ENCODE measurements at places on chromosomes 7 and 10.
A peak's percentile ranks its signal among the peaks of the same experiment; 100 is the strongest.

- DNase-seq, result peak; percentile 62
These were observed 22.6 kb upstream of the VDAC2 start for GRCh38 chr10:75187961-75188426.

- DNase-seq, result peak; percentile 64
These were observed 20.6 kb downstream of the HYAL4 start for GRCh38 chr7:123865517-123866117.

DNA sequence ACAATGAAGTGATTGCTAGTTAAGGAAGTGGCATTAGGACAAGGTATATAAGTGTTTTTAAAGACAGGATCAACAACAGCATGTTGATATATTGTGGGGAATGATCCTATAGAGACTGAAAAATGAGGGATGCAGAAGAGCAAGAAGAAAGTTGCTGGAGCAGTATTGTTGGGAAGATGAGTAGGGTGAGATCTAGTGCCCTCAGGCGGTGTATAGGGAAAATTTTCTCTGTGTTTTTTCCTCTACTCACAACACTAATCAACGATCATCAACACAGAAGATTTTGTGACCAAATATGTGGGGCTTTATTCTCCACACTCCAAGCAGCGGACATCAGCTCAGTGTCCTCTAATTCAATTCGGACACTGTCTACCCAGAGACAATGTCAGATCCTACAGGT lies 9.6 kb upstream of the PTTG1IP2 start:
- no peak for DNase-seq

DNA sequence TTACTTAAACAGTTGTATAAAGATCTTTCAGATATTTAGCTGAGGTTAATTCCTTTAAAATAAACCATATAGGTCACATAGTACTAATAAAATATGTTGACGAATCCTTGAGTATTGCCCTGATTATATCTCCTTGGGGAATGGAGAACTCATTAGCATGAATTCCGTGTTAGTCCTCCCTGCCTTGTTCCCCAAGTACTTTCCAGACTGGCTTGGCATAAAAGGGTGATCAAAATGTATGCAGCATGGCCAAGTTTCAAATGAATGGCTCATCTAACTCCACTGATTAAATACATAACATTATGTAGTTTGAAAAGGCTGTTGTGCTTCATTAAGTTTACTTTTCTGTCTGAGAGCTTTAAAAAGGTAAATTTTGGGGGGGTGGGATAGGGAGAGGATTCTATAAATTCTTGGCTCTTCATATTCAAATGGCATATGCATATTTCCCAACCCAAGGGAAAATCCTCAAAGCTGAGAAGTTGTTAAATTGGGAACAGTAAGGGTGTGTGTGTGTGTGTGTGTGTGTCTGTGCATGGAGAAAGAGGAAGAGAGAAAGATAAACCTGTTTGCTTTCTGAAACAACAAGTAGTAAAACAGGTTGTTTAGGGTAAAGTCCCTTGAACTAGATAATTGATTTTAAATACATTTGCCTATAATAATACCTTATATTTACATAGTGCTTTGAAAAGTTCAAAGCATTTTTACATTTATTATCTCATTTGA lies 4.8 kb upstream of the ADD3 start:
- no peak for DNase-seq

GRCh38 chr7:77798394-77799077 lies at the start of the genes PHTF2 and TMEM60:
Gene PHTF2, plus strand, starts transcription at chr7:77798773.
Gene TMEM60, minus strand, starts transcription at chr7:77798434. Its CDS starts 4,061 bp downstream, at chr7:77794373.
- peak; percentile 100 for DNase-seq

- DNase-seq, result peak; percentile 21
These were observed 936.6 kb downstream of the NRG3 start for GRCh38 chr10:82811621-82812020.

- no peak for DNase-seq
These were observed 22.6 kb upstream of the RAB18 start for GRCh38 chr10:27481486-27481885.

- no peak for DNase-seq
These were observed 18.2 kb downstream of the LSM5 start for GRCh38 chr7:32472015-32472414.

DNA sequence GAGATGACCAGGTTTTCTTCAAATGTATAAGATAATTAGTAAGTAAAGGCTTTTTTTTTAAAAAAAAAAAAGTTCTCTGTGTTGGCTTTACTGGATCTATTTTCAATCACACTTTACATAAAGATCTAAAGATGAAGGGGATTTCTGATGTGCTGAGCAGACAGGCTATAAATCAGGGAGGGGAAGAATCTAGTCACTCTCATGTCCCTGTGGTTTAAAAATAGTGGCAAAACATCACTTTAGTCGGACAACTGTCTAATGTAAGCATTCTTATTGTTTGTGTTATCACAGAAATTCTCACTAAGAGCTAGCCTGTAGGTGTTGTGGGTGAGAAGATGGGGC lies 132.7 kb downstream of the ICA1 start:
- no peak for DNase-seq

DNA sequence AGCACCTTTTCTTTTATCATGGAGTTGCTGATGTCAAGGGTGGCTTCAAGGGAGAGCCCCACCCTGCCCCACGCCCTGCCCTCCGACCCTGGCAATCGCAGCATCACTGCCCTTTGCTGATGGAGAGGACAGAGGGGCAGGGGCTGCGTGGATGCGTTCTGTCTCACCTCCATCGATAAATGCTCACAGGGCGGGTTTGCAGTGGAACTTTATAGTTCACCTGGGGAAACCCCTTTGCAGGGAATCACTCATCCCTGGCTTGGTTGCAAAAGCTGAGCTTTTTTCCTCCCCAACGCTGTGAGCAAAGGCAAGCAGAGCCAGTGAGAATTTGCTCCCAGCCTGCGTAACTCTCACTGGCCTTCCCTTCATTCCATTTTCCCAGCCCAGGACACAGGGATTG lies 176.8 kb downstream of the WDR37 start:
- no peak for DNase-seq

- no peak for DNase-seq
These were observed 104.1 kb upstream of the FAM20C start for GRCh38 chr7:88095-88926.

DNA sequence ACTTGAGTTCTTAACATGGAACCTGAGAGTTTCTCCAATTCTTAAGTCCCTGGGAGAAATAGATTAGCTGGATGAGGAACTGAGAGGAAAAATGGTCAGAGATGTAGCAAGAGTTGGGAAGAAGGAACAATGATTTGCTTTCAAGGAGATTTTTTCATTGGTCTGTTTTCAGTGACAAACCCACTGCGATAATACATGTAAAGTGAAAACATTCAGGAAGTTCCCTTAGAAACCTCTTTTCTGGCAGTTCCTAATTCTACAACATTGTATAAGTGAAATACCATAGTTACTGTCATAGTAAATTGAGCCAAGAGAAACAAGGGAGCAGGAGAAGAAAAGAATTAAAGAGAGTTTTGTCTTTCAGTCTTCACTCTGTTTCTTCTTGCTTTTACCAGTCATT lies 12.1 kb upstream of the MAGI2 start:
- peak; percentile 18 for DNase-seq

DNA sequence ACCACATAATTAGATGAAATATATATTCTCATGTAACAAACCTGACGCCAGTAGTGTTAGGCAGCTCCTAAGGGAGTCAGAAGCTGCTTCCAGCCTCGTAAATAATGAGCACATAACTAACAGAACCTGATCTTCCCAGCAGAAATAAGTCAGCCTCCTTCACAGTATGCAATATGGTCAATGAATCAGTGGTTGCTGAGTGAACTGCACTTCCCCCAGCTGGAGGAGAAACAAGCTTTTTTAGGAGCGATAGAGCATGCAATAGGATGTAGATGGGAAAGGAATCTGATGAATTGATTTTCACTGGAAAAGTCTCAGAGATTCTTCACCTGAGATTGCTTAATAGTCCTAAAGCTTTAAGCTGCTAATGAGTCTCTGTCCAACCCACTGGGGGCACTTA lies 337.2 kb upstream of the LRGUK start:
- DNase-seq, result peak; percentile 43

- no peak for DNase-seq
These were observed 138.1 kb upstream of the CHST15 start for GRCh38 chr10:124231168-124232155.
